Urothelium cell line (cell line): ENCODE measurements at places on chromosomes 2 and 18.

DNA sequence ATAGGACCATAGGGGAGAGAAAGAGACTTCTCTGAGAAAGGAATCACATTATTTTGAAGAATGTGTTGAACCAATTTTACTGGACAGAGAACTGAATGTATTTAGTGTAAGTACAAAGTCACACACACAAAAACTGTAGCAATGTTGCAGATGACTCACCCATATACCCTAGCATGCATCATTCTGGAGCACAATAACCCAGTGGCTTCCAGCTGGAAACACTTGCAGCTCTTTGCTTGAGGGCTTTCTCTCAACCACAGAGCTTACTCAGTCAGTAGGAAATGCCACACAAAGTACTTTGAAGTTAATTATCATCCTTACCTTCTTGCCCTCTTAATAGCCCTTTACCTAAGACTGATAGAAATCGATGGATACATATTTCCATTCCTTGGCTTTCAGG lies 760.0 kb upstream of the FSHR start:
- DNase-seq = peak; percentile 61

- peak; percentile 59 for DNase-seq
Observed at GRCh38 chr2:20015482-20016083, 3.1 kb upstream of the MATN3 start.

DNA sequence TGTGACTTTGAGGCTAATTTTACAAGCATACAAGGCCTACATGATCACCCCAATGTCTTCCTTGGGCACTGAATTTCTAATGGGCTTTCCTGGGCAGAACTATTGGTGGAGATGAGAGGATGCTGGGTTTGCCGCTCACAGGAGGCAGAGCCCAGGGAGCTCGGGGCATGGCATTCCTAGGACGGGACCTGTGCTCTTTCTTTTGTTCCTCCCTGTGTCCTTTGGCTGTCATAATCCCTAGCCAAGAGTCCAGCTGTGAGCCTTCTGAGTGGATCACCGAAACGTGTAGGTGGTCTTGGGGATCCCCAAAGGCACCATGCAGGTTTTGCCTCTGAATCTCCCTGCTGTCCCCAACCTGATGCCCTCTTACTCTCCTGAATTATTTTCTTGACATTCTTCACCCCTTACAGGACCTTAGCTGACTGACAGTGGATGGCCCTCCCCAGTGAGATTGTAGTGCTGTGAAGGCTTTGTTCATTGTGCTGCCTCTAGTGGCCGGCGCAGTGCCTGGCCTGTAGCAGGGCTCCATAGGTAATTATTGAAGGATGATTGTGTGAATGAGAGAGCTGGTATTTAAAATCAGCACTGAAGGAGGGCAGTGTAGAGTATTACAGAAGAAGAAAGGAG lies 221.9 kb downstream of the ZNF407 start:
- peak; percentile 23 for DNase-seq

DNA sequence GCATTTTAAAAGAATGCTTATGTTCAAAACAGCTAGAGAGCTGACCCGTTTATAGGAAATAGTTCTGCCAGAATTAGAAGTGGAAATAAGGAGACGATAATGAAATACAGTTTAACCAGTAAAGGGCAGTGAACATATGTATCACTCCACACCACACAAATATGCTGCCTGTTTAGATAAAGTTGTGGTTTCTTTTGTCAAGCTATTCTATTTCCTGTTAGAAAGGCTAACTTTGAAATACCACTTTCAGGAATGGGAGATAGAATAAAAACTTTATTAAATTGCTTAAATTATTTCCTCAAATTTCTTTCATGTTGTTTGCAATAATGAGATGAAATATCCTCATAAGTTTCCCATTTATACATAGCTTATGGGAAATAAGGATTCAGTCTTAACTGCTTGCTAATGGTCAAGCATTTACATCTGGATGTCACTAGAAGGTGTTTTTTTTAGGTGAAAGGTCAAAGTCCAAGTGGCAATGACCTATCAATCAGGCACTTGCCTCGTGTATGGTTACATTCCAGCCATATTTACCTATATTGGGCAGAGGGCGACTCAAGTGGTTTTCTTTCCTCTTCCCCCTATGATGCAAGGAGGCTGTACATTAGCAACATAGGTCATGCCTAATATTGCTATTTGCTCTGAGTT lies 148.9 kb downstream of the ZEB2 start:
- DNase-seq = no peak

- peak; percentile 9 for DNase-seq
Observed at GRCh38 chr2:198657512-198658121, 800.1 kb downstream of the SATB2 start.

GRCh38 chr2:24365826-24366225 lies 5.5 kb upstream of the ITSN2 start:
- DNase-seq = no peak

DNA sequence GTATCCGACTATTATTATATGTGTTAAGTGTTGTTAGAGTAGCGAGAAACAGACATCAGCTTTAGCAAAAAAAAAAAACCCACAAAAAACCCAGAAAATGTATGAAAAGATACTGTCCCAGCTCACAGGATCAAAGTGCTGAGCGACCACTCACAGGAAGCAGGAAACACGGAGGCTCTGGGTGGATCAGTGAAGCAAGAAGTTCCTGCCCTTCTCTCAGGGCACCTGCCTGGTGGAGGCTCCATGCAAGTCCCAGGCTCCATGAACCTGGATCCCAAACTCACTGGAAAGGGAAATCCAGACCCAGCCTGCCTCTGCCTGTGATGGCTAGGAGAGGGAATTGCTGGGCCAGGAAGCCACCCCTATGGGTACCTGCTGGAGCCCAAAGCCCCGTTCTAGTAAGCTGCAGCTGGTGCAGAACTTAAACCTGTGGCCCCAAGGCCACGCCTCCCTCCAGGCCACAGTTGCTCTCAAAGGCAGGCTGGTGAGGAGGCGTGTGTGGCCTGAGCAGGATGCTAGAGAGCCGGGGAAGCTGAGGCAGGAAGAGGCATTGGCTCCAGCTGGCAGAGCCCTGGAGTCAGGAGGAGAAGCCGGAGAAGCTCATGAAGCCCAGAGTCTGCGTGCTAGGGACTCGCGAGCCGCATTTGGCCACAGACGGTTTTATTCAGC lies 63.5 kb upstream of the TAF1B start:
- no peak for DNase-seq
